SK-MEL-5 (cell line): ENCODE measurements at places on chromosomes 5 and 9. TPM values are rescaled to one million over a fixed set of nuclear protein-coding genes. Genes with fewer than 3 reads are reported as not detected.

CAMSAP1 gene
- total RNA-seq, result 14.7 and 15.3 TPM in 2 replicates

FOXD4 gene
- 0.08 and 0.26 TPM in 2 replicates for total RNA-seq

ZBTB6 gene
- 18.1 and 19.0 TPM in 2 replicates for total RNA-seq

MTRR gene
- 74.7 and 86.7 TPM in 2 replicates for total RNA-seq

RFX3 gene
- 4.6 and 4.8 TPM in 2 replicates for total RNA-seq

OLFM1 gene
- total RNA-seq, result 49.3 and 50.9 TPM in 2 replicates

TPRN gene
- total RNA-seq, result 8.6 and 9.3 TPM in 2 replicates

GHR gene
- total RNA-seq, result 60.6 and 70.5 TPM in 2 replicates

ENTPD2 gene
- not detected in 2 replicates for total RNA-seq

MEGF10 gene
- 11.4 and 16.4 TPM in 2 replicates for total RNA-seq

ITGA1 gene
- 21.1 and 29.7 TPM in 2 replicates for total RNA-seq

C5orf58 gene
- total RNA-seq, result not detected in 2 replicates

GZMA gene
- not detected in 2 replicates for total RNA-seq

GMCL2 gene
- not detected in 2 replicates for total RNA-seq

DRD1 gene
- total RNA-seq, result not detected in 2 replicates

SGTB gene
- 11.1 and 12.0 TPM in 2 replicates for total RNA-seq
